ENCODE measurements at places on chromosomes 5 and 9. TPM values are rescaled to one million over a fixed set of nuclear protein-coding genes. Genes with fewer than 3 reads are reported as not detected.

The BICD2 gene
- total RNA-seq, result 26.3 TPM

The DPP7 gene
- 101 TPM for total RNA-seq

The HSPB3 gene
- not detected for total RNA-seq

The DDX4 gene
- total RNA-seq, result not detected

DNA sequence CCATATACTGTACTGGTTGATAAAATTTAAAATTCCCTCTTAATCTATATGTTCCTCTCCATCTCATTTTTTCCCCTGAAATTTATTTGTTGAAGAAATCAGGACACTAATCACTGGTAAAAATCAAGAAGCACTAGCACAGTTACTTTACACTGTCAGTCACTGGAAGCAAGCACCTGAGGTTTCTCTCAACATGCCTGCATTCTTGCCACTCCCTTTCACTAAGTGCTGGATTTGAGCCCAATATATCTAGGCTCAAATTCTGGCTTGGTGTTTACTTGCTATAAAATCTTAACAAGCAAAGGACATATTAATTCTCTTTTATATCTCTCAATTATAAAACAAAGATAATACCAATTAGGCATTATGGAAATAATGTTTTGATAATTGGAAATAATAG lies 58.6 kb downstream of the DIAPH1 start:
- no peaks in the 10 kb centered on the region for H3K27me3 ChIP-seq
- H3K4me3 ChIP-seq, result no peak overlapping the region
- H3K4me1 ChIP-seq, result peaks cover 42% of the 10 kb centered on the region
- H3K36me3 ChIP-seq, result peaks cover 48% of the 10 kb centered on the region
- peak overlapping the region; percentile 98 for H3K27ac ChIP-seq
- peak; percentile 34 for DNase-seq

DNA sequence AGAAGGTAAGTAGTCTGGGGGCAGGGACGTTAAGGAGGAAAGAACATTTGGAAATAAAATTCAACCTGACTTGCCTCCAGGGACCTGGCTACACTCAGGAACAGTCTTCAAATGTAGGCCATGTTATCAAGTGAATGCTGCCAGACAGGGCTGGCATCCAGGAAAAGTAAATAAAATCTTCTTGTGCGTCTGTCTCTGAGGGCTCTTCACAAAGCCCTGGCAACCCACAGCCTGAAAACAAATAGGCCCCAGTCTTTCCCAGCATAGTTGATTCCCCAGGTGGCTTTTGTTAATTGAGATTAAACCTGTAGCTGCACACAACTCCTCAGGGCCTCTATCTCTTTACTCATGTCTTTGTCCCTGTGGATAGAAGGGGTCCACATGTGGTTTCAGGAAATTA lies 55.4 kb downstream of the STK32A start:
- H3K4me3 ChIP-seq, result no peak overlapping the region
- no peaks in the 10 kb centered on the region for H3K4me1 ChIP-seq
- no peak for DNase-seq
- H3K36me3 ChIP-seq, result no peaks in the 10 kb centered on the region
- H3K27me3 ChIP-seq, result no peaks in the 10 kb centered on the region
- H3K27ac ChIP-seq, result no peak overlapping the region

DNA sequence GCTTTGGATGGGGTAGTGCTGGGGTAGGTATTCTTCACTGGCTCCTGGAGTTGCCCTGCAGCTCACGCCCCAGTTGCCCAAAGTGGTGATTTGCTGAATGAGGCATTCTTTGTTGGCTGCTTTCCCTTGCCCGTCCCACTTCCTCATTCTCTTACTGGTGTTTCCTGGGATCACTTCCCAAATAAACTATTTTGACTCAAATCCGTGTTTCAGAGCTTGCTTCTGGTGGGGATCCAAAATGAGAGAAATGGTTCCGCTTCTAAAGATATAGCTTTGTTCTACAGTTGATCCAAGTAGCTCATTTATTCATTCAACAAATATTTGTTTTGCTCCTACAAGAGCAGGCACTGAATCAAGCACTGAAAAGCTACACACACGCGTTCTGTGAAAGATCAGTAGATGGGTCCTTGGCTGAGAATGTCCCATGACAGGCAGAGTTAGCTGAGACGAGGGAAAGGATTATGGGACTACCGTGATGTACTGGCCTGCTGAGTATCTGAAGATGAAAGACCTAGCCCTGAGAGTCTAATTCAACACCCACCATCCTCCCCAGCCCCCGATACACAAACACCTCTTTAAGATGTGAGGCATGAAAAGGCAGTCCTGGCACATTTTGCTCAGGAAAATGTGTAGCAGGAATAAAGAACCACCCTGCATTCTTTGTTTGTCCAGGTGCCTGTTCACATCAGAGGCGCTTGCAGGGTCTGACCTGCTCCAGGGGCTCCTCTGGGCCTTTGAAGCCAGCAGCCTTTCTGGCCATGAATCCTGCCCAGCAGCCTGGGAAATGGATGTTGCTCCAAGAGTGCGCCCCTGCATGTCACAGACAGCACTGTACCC lies 143.1 kb upstream of the RANBP3L start:
- H3K27me3 ChIP-seq, result no peaks in the 10 kb centered on the region
- no peaks in the 10 kb centered on the region for H3K36me3 ChIP-seq
- peaks cover 39% of the 10 kb centered on the region for H3K4me1 ChIP-seq
- peak overlapping the region; percentile 17 for H3K4me3 ChIP-seq
- DNase-seq, result peak; percentile 86
- peak overlapping the region; percentile 32 for H3K27ac ChIP-seq

DNA sequence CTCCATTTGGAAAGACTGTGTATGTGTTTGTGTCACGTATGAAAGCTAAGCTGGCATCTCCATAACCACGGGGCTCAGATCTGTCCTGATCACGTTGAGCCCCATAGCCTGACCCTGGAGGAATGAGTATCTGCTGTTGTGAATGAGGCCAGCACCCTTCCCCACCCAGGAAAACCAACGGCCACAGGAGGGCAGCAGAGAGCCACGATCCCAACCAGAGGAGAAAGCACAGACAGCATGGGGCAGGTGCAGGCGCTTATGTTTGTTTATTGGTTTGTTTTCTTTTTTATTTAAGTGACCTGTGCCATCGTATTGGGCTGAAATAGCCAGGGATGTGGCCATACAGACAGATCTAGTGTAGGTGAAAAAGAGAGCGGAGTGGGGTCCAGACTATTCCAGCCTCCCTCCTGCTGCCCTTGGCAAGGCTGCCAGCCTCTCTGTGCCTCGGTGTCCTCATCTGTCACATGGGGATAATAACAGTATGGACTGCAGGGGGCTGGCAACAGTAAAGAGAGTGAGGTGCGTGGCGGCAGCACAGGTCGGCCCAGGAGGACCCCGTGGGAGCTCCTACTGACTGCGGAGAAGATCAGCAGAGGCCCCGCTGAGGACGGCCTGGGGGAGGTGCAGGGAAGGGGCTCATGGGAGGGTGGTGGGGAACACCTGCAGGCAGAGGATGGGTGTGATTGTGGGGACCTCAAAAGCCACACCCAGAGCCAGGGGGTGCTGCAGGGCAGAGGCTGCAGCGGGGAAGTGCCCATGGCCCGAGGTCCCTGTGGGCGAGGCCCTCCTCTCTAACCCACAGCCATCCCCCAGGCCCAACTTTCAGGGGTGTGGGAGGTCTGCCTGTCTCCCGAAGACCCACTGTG lies 12.1 kb downstream of the OR2V2 start:
- peaks cover 13% of the 10 kb centered on the region for H3K4me1 ChIP-seq
- no peak overlapping the region for H3K4me3 ChIP-seq
- DNase-seq, result peak; percentile 93
- no peaks in the 10 kb centered on the region for H3K36me3 ChIP-seq
- peak overlapping the region; percentile 82 for H3K27ac ChIP-seq
- H3K27me3 ChIP-seq, result no peaks in the 10 kb centered on the region

All from PC-3 (cell line).